Small intestine (tissue), 16 donors: ENCODE measurements at places on chromosomes 2 and 18. TPM values are rescaled to one million over a fixed set of nuclear protein-coding genes. Genes with fewer than 3 reads are reported as not detected.
A peak's percentile ranks its signal among the peaks of the same experiment; 100 is the strongest.

DNA sequence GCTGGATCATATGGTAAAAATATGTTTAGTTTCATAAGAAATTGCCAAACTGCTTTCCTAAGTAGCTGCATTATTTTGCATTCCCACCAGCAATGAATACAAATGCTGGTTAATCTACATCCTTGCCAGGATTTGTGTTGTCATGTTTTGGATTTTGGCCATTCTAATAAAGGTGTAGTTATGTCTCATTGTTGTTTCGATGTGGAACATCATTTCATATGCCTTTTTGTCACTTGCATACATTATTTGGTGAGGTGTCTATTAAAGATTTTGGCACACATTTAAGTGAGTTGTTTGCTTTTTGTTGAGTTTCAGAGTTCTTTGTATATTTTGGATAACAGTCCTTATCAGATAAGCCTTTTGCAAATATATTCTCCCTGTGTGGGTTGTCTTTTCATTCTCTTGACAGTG lies 299.2 kb upstream of the TFPI start:
- H3K36me3 ChIP-seq: no peaks in the 10 kb centered on the region
- no peaks in the 10 kb centered on the region for H3K27me3 ChIP-seq
- H3K27ac ChIP-seq: no peak overlapping the region
- no peak overlapping the region for H3K4me3 ChIP-seq
- no peak for DNase-seq

- no peaks in the 10 kb centered on the region for H3K27me3 ChIP-seq
- H3K27ac ChIP-seq: no peak overlapping the region
- DNase-seq: no peak
- no peaks in the 10 kb centered on the region for H3K4me1 ChIP-seq
- no peaks in the 10 kb centered on the region for H3K36me3 ChIP-seq
These were observed 13.8 kb upstream of the CATIP start for GRCh38 chr2:218342837-218343236.

DNA sequence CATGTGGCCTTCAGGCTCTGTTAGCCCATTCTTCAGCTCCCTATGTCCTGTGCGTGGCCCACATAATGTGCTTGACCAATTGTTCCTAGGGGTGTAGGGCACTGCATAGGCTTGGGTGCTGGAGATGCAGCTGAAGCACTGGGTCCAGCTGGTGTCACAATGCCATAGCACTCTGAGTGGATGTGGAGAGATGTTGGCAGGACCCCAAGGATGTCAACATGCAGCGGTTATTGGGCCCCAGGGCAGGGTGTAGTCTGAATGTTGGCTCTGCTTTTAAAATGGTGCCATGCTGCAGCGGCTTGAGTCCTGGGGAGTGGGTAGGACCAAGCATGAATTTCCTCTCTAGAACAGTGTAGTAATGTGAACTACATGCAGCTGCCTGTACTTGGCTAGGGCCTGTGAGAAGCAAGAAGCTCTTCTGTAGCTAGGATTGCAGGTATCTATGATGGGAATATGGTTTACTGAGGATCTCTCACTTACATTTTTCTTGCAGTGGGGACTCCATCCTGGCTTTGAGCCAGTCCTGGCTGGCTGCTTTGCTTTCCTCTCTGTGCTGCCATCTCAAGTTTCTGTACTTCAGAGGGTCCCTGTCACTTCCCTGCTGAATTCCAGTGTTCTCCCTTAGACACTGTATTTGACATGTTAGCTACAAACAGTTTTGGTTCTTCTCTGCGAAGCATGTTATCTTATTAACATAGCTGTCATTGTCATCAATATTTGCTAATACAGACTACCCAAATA lies 148.4 kb downstream of the CSRNP3 start:
- no peak overlapping the region for H3K27ac ChIP-seq
- H3K27me3 ChIP-seq: no peaks in the 10 kb centered on the region
- no peak overlapping the region for H3K4me3 ChIP-seq
- no peaks in the 10 kb centered on the region for H3K4me1 ChIP-seq
- DNase-seq: no peak
- no peaks in the 10 kb centered on the region for H3K36me3 ChIP-seq

DNA sequence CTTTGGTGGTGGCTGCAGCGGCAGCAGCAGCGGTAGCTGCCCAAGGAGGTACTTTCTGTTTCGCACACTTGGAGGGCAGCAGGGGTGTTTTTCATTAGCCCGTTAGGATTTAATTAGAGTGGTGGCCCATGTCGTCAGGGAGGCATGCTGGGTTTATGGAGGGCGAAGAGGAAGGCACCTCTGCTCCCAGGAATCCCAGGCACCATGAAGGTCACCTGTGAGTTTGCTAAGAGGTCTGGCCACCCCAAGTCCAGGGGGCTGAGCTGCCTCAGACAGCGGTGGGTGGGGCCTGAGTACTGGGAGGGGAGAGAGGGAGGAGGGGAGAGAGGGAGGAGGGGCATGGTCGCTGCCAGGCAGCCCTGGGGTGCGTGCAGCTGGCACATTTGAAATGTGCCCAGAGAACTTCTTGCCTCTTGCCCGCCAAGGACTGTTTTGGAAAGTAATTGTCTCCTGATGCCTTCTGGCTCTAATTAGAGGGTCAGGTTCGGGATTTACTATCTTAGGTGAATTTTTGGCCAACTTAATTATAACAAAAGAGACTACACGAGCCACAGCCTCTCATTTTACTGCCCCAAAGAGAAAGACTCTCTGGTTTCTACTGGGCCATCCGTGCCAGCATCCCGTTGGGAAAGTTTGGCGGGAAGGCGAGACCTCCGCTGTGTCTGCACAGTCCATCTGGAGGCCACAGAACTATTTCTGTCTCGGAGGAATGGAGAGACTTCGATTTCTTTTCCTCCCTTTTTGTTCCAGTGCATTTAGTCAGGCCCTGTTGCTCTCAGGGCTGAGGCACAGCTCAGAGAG lies 62.0 kb downstream of the GLI2 start:
- no peak overlapping the region for H3K4me3 ChIP-seq
- DNase-seq: no peak
- H3K36me3 ChIP-seq: no peaks in the 10 kb centered on the region

DNA sequence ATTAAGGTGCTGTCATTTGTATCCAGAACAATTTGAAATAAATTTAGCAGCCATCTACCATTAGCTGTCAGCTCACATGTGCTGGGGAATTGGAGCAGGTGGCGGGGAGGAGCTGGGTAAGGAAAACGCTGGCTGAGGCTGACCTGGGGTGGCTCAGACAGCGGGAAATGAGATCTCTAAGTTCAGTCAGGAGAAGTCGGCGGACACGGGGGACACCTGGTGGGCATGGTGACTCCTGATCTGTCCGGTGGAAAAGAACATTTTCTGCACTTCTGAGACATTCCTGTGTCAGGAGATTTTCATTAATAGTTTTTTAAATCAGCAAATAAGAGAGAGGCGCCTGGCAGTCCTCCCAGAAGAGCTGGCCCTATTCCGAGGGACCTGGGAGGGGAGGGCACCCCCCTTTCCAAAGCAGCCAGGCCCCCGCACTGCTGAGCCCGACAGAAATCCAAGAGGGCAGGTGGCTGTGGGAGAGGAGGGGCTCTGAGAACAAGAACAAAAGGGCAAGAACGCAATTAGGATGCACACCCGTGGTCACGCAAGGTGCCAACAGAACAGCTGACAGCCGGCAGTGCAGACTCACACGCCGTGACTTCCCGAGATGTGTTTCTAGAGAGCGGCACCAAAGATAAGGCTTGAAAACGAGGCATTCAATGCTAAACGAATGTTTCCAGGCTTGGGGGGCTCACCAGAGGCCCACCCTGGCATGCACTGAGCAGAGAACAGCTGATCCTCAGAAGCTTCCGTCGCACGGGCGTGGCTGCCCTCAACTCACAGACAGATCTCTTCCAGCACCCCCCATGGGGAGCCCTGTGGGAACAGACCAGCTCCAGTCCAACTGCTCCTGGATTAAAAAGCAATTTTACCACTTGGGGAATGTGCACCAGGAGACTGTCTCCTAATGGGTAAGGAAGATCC lies 26.4 kb downstream of the SLC66A2 start:
- H3K36me3 ChIP-seq: peaks cover 2% of the 10 kb centered on the region
- no peak overlapping the region for H3K4me3 ChIP-seq
- no peaks in the 10 kb centered on the region for H3K27me3 ChIP-seq
- DNase-seq: no peak
- no peak overlapping the region for H3K27ac ChIP-seq
- no peaks in the 10 kb centered on the region for H3K4me1 ChIP-seq

- no peak overlapping the region for H3K4me3 ChIP-seq
- no peak overlapping the region for H3K27ac ChIP-seq
- DNase-seq: no peak
- no peaks in the 10 kb centered on the region for H3K27me3 ChIP-seq
- H3K4me1 ChIP-seq: peaks cover 3% of the 10 kb centered on the region
These were observed 24.4 kb downstream of the CD28 start for GRCh38 chr2:203730883-203731282.

DNA sequence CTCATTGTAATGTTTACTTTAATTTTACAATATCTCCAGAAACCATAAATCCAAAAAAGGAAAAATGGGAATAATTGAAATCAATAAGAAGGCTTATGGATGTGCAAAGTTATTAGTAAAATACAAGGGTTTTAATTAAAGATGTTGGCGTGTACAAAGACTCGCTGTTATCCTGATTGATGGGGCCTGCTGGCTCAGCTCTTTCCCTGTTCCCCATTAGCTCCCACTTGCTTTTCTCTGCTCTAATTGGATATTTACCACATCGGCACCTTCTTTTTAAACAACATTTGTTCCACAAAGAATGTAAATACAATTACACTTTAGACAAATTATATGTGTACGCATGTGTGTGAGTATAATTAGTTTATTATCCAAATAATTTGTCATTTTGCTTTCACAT lies 796.6 kb downstream of the ERBB4 start:
- no peak overlapping the region for H3K4me3 ChIP-seq
- H3K27ac ChIP-seq: no peak overlapping the region
- no peaks in the 10 kb centered on the region for H3K4me1 ChIP-seq
- H3K36me3 ChIP-seq: no peaks in the 10 kb centered on the region
- H3K27me3 ChIP-seq: no peaks in the 10 kb centered on the region

GRCh38 chr2:109009920-109010610 lies 21.0 kb upstream of the EDAR start:
- H3K27ac ChIP-seq: no peak overlapping the region
- peaks cover 3% of the 10 kb centered on the region for H3K27me3 ChIP-seq
- H3K4me3 ChIP-seq: no peak overlapping the region
- no peaks in the 10 kb centered on the region for H3K36me3 ChIP-seq

- no peaks in the 10 kb centered on the region for H3K27me3 ChIP-seq
- no peaks in the 10 kb centered on the region for H3K36me3 ChIP-seq
- DNase-seq: peak; percentile 35
These were observed 52.6 kb downstream of the NCK2 start for GRCh38 chr2:105797298-105797819.

DNA sequence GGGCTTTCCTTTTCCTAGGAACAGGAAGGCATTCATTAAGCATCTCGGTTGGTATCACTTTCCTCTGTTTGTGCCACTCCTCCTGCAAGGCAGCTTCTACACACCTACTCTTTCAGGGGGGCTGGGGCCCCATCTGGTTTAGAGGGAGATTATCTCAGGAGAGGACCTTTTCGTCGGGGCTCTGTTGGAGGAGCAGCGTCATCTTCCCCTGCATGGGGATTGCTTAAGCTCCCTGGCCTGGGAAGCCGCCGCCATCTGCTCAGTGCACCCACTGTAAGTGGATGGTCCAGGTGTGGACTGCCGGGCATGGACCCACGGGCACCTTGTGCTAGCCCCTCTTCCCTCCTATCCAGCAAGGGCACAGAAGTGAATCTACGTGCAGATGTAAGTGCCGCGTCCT lies 355.3 kb upstream of the SMIM21 start:
- no peaks in the 10 kb centered on the region for H3K27me3 ChIP-seq
- H3K4me1 ChIP-seq: no peaks in the 10 kb centered on the region
- DNase-seq: no peak
- H3K36me3 ChIP-seq: no peaks in the 10 kb centered on the region

DNA sequence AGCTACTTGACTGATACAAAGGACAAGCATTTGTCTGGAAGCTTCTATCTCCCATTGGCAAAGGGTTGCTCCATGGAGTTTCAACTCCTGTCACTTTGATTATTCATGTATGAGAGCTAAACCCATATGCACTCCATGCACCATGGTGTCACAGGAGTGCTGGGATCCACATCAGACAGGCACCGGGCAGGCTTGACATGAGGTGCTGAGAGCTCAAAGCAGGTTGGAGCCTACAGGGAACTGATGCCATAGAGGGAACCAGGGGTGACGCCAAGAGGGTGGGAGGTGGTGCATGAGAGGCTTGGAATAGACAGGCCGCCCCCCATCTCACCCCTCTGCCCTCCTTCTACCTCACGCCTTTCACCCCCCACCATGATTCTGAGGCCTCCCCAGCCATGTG lies 199.8 kb upstream of the CCDC68 start:
- H3K36me3 ChIP-seq: no peaks in the 10 kb centered on the region
- no peak overlapping the region for H3K27ac ChIP-seq
- DNase-seq: no peak
- no peak overlapping the region for H3K4me3 ChIP-seq

DNA sequence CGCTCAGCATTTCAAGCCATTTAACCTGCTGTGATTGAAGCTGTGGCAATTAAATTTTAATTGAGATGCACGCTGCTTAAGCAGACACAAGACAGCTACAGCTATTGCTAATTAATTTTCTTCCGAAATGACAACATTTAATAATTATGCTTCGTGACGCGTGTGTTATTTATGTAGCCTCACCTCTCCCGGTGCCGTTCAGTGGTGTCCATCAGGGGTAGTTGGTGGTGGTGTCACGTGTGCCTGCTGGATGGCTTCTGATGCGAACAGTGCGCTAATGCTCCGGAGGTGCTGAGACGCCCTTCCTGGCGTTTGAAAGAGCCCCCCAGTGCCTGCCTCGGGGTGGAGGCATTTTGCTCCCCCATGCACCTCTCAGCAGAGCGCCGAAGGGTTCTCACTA lies 39.5 kb downstream of the GLI2 start:
- peaks cover 2% of the 10 kb centered on the region for H3K4me1 ChIP-seq
- H3K27me3 ChIP-seq: no peaks in the 10 kb centered on the region
- no peak overlapping the region for H3K27ac ChIP-seq
- no peak overlapping the region for H3K4me3 ChIP-seq
- no peaks in the 10 kb centered on the region for H3K36me3 ChIP-seq

DNA sequence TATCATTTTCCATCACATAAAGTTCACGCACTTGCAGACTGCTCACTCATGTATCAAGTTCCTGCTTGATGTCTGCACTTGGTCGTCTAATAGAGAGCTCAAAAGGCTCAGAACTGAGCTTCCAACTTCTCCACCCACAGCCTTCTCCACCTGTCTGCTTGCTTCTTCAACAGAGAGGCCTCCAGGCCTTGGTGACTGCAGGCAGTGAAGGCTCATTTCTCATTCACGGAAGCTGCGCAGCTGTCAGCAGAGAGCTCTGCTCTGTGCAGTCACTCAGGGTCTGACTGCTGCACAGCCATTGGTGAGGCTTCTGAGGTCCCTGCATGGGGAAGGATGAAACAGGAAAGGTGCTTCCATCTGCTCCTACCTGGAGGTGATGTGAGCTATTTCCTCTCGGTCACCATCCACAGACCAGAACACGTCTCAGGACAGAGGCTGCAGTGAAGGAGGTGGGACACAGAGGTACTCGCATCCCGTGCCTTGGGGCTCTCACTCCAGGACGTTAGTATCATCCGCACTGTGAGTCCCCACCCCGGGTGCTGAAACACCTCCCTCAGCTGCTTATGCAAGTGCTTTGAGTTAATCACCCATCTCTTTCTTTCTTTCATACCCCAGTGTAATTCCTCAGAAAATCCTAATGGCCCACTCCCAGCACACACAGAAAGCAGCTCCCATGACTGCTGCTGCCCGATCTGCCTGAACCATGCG lies 126.2 kb downstream of the TMEM18 start:
- H3K27me3 ChIP-seq: no peaks in the 10 kb centered on the region
- H3K36me3 ChIP-seq: no peaks in the 10 kb centered on the region
- DNase-seq: no peak

The PMAIP1 gene
- 7.2 TPM for polyA plus RNA-seq

The FSHR gene
- polyA plus RNA-seq: not detected

The CDH19 gene
- polyA plus RNA-seq: 3.0 TPM

The PROC gene
- polyA plus RNA-seq: 1.0 TPM

The REEP1 gene
- 10.7 TPM for polyA plus RNA-seq

The FHOD3 gene
- polyA plus RNA-seq: 0.22 TPM

The ZNF514 gene
- polyA plus RNA-seq: 8.5 TPM

The TDRD15 gene
- polyA plus RNA-seq: not detected
